ENCODE measurements at places on chromosomes 12 and 14. TPM values are rescaled to one million over a fixed set of nuclear protein-coding genes. Genes with fewer than 3 reads are reported as not detected.

DNA sequence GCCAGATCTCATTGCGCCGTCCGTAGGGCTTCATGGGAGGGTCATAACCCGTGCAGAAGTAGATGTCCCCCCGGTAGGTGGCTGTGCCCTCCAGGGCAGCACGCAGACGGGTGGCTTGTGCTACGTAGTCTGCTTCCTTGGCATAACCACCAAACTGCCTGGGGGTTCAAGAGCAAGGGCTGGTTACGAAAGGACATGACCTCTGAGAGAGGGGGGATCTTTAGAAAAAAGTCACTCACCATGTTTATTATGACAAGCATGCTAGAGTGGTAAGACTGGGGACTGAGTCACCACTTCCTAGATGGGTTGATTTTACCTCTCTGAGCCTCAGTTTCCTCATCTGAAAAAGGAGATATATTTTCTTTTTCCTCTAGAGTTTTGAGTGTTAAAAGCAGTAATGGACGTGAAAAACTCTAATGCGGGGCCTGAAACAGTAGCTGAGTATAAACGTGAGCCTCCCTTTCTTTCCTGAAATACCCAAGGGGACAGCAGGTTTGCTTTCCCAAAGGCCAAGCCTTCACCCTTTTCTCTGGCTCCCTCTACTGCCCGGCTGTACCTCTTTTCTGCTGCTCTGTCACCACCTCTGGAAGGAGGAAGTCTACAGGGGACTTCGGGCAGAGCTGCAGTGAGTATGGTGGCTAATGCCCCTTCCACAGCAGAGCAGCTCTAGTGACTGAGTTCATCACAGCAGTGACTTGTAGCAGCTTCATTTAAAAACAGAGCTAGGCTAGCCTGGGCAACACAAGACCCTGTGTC is 23.5 kb upstream of the GPRC5D start:
- DNase-seq = peak; percentile 55

- no peak for DNase-seq
Measured at GRCh38 chr12:51632623-51633022, 41.6 kb downstream of the SCN8A start.

The ACACB gene
- 1.3 TPM for total RNA-seq

GRCh38 chr14:32571995-32572866 is 243.1 kb downstream of the AKAP6 start:
- no peak for DNase-seq

The TAS2R7 gene
- not detected for total RNA-seq

DNA sequence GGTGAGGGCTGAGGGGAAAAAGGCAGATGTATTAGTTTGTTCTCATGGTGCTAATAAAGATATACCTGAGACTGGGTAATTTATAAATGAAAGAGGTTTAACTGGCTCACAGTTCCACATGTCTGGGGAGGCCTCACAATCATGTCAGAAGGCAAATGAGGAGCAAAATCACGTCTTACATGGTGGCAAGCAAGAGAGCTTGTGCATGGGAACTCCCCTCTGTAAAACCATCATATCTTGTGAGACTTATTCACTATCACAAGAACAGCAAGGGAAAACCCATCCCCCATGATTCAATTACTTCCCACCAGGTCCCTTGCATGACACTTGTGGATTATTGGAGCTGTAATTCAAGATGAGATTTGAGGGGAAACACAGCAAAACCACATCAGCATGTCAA is 1220.9 kb downstream of the GALC start:
- DNase-seq = no peak

The MGAT4C gene
- total RNA-seq = not detected

- DNase-seq = peak; percentile 45
Measured at GRCh38 chr14:58488550-58488949, 61.0 kb downstream of the KIAA0586 start.

Data from MCF 10A (cell line).